CD4-positive, CD25-positive, alpha-beta regulatory T cell (primary cell): ENCODE measurements at places on chromosomes 16 and 17.

GRCh38 chr16:56781528-56781961, 51.6 kb downstream of the NUP93 start:
- no peak for DNase-seq

- DNase-seq: no peak
These were observed 46.8 kb downstream of the BRIP1 start for GRCh38 chr17:61816538-61816937.

DNA sequence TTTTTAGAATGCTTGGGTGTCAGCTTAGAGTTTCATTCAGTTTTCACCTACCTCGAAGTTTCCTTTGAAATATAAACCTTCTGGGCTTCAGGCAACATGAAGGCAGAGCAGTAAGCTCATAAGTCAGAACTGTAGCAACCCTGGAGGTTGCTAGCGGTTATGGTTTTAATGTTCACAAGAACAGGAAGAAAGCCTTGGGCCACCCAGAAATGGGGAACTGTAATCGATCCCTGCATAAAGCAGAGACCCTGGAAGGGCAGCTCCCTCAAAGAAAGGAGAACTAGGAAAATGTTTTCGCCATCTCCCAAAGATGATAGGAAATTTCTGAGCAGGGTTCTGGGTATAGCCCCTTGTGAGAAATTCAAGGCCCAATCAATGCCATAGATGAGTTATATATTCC, 47.8 kb upstream of the RASL10B start:
- DNase-seq: no peak

DNA sequence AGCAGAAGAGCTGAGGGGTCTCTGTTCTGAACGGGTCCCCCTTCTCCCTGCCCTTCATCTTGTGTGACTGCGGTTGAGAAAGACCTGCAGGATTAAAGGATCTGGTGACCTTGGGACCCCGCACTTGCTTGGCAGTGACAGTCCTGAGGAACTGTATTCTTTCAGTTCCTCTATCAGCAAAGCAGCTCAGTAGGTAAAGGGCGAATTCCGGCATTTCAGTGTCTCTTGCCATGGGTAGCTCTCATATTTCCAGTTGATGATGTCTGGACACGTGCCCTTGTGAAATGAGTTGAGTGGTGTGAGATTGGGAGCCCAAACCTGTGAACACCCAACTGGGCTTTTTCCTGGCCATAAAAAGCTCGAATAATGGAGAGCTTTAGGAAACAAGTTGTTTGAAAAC, 135.7 kb downstream of the PRKCA start:
- no peak for DNase-seq

- no peak for DNase-seq
These were observed 16.8 kb downstream of the SPNS2 start for GRCh38 chr17:4515501-4515900.

GRCh38 chr16:29680180-29680598, 1.2 kb downstream of the QPRT start:
- DNase-seq: no peak

DNA sequence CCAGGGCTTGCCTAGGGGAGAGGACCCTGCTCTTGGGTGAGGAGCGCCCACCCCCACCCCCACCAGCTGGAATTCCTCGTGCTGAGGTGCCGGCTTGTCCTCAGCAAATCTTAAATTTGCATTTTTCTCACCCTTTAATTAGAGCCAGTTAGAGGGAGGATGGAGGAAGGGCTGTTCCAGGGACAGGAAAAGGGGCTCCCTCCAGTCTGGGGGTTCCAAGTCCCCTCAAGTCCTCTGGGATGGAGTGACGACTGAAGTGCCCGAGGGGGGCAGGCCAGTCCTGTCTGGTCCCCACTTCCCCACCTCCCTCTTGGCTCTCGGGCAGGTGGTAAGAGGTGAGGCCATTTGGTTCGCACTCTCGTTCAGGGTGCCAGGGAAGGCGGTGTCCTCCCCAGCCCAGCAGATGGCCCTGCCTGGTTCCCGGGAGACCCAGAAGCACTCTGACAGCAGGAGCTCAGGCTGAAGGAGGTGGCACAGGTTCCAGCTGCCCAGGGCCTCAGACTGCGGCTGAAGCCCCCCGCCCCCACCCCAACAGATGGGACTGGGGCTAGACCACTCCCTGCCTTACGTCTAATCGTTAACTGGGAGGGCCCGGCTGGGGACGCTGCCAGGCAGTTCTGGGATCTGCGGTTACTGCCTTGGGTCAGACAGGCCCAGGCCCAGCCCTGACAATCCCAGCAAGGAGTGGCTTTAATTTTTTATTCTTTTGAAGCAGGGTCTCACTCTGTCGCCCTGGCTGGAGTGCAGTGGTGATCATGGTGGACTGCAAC, 2.2 kb downstream of the RAB26 start:
- no peak for DNase-seq

DNA sequence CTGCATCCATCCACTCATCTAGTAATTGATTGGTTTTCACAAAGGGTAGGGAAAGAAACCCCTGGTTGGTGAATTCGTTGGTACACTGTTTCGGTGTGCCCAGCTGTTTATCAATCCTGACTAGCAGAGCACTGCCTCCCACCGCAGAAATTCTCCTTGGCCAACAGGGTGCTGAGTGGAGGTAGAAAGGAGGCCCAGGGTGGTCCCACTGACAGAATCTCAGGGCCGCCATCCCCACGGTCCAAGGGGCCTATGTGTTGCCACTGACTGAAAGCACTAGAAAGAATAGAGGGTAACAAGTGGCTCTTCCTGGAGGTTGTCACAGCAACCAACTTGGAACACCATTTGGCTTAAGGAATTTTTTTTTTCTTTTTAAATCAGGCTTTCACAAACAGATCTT, 8.4 kb upstream of the RCVRN start:
- no peak for DNase-seq

DNA sequence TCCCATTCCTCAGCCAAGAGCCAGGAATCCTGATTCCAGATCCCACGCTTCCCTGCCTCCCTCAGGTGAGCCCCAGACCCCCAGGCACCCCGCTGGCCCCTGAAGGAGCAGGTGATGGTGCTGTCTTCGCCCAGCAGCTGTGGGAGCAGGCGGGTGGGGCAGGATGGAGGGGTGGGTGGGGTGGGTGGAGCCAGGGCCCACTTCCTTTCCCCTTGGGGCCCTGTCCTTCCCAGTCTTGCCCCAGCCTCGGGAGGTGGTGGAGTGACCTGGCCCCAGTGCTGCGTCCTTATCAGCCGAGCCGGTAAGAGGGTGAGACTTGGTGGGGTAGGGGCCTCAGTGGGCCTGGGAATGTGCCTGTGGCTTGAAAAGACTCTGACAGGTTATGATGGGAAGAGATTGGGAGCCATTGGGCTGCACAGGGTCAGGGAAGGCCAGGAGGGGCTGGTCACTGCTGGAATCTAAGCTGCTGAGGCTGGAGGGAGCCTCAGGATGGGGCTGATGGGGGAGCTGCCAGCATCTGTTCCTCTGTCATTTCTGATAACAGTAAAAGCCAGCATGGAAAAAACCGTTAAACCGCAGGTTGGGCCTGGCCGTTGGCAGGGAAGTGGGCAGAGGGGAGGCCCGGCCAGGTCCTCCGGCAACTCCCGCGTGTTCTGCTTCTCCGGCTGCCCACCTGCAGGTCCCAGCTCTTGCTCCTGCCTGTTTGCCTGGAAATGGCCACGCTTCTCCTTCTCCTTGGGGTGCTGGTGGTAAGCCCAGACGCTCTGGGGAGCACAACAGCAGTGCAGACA, at the start of gene SPN:
Gene SPN (plus strand): TSS at position 232 of the 791 bp plus-strand sequence. CDS start 482 bp downstream, at position 714.
- DNase-seq: peak; percentile 27

GRCh38 chr16:82203198-82203597, 33.2 kb upstream of the MPHOSPH6 start:
- no peak for DNase-seq

- no peak for DNase-seq
These were observed 13.1 kb downstream of the TBC1D24 start for GRCh38 chr16:2487903-2488531.

- DNase-seq: no peak
These were observed 6.7 kb upstream of the KSR1 start for GRCh38 chr17:27449541-27449940.

DNA sequence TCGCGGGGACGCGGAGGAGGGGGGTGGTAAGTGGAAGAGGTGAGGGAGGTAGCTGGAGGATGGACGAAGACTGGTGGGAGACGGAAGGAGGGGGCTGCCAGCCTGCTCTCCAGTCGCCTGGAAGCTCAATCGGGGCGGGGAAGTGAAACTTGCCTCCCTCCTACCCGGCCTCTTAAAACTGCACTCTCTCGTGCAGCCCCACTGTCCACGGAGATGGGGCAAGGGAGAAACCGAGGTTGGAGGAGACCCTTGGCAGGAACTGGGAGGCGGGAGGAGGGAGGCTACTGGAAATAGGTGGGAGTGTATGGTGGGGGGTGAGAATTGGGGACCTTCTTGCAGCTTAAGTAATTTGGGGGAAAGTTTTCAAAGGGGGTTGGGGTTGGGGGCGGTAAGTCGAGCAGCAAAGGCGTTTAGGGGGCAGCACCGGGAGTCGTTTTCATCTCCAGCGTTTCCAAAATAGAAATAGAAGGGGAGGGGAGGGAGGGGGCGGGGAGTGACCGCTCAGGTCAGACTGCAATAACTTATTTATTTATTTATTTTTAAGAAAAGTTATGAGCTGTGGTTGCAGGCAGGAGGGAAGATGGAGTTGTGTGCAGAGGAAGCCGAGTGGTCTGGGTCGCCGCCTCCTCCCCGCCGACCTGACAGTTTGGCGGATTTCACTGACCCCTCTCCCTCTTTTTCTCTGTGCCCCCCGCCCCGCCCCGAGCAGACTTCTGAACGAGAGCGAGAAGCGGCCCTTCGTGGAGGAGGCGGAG, 1.4 kb downstream of the SOX9 start:
- DNase-seq: no peak

GRCh38 chr17:760371-760770, 8.3 kb upstream of the GEMIN4 start:
- no peak for DNase-seq

- DNase-seq: no peak
These were observed 704.3 kb downstream of the MAF start for GRCh38 chr16:78896280-78896679.

GRCh38 chr17:2796164-2797125, at the start of gene RAP1GAP2:
Gene RAP1GAP2, plus strand, starts transcription at chr17:2796438. Its CDS starts 90 bp downstream, at chr17:2796528.
- peak; percentile 94 for DNase-seq

GRCh38 chr17:55598495-55598894, 87.2 kb upstream of the SMIM36 start:
- DNase-seq: no peak

- DNase-seq: no peak
These were observed 44.1 kb upstream of the GRIN2A start for GRCh38 chr16:10226141-10226986.

DNA sequence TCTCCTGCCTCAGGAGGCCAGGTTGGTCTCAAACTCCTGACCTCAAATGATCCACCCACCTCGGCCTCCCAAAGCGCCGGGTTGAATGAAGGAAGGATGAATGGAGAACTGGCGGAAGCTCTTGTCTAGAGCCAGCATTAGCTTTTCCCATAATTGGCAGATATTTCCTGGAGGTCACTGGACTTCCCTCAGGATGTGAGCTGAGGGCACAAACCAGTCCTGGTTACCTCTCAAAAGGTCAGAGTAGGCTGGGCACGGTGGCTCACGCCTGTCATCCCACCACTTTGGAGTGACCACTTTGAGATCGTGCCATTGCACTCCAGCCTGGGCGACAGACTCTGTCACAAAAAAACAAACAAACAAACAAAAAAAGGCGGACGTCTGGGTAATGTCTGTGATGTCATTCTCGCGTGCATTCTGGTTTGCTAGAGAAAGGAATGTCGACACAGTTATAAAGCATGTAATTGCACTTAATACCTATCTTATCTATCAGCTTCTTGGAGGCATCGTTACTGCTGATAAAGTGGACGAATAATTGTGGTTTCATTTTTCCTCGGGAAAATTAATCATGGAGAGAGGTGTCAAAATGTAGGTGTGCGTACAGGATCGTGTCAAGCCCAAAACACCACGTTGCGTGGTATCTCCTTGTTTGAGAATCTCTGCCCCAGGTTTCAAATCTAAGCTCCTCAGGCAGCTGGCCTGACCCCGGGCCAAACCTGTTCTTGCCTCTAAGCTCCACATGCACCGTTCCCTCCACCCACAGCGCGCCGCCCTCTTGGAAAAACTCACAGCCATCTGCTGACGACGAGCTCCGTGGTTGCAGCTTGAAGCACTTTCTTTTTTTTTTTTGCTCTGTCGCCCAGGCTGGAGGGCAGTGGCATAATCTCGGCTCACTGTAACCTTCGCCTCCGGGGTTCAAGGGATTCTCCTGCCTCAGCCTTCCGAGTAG, 6.4 kb upstream of the CRK start:
- no peak for DNase-seq

DNA sequence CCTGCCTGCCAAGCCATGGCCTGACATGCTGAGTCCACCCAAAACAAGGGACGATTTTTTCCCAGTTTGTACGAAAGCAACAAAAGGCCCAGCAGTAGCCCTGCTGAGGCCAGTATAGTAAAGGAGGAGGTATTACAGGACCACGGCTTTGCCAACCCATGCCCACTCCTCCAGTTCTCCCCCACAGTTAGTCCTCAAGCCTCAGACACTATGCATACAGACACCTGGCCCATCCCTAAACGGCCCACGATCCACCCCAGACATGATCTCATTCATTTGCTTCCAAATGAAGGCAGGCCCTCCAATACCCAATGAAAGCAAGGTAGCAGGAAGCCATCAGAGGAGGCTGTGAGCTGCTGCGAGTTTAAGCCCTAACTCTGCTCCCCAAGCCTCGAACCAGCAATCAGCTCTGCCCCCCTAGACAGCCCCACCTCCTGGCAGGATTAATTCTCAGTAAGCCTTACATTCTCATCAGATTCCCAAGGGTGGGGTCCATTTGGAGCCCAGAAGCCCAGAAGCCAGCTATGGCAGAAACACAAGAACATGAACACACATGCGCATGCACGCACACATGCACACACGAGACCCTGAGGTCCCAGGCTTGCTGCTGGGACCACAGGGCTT, 4.9 kb downstream of the HDAC5 start:
- no peak for DNase-seq

DNA sequence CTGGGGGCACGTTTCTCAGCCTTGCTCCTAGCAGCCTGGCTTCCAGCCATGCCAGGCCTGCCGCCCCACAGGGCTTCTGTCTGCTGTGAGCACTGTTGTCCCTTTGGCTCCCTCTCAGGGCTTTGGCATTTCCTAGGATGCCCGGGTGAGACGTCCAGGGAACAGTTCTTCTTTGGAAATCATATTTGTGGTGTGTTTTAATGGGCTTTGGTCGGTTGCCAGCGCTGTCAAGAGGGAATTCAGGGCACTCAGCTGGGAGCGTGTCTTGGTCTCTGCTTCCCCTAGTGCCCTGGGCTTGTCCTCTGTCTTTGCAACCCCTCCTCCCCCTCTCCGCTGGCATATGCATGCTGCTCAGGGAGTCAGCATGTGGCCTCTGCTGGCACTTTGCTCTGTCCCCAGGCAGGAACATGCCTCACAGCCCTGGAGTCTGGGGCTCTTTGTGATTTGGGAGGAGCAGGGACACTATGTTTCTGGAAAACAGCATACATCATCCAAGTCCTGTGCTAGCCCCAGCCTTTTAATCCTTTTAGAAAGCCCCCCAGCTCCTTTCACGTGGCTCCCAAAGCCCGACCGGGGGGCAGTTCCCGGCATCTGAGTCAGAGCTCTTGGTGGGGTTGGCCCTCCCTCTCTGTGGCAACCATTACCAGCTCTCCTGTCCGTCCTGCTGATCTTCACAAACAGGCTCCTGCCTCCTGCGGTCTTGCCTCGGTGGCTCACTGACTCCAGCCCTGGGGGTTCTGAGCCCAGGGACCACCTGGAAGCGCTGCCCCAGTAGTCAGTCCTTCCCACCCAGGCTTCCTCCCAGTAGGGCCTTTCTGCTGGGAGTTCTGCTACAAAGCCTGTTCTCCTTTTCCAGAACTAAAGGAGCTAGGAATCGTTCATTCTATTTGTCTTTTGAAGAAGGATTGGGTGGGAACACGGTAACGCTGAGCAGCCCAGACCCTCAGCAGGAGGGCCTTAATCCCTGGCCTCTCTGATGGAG, 26.7 kb downstream of the SAP30BP start:
- no peak for DNase-seq

- DNase-seq: no peak
These were observed 143.9 kb downstream of the CMIP start for GRCh38 chr16:81588326-81589081.
